ENCODE measurements at places on chromosomes 12 and 14.

GRCh38 chr12:92000597-92000996 is 145.0 kb downstream of the BTG1 start:
- no peak for DNase-seq

DNA sequence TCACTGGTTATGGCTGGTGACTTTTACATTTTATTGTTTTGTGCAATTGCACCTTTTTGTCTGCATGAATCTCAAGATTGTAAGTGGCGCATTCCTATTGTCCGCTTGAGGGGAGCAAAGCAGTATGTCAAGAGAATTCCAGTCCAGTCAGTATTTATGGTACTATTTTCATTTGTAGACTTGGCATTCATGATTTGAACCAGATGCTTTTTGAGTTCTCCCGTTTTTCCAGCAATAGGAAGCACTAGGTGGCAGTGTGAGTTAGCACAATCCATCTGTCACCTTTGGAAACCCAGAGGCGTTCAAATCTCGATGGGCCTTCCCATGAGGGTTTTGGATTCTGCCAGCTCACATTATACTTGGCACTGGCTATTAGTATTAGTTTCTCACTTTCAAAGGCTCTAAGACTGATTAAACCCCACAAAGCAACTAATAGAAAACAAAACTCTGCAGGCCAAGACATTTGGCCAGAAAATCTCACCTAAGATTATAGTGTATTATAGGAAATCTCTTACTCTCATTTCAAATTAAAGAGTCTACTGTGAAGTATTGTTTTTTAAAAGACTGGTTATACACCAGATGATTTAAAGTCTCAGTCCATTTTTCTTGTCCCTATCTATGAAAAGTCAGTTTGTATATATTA is 2.2 kb downstream of the DACT1 start:
- DNase-seq = peak; percentile 96

- DNase-seq = no peak
Observed at GRCh38 chr12:2248901-2249381, 196.2 kb downstream of the CACNA1C start.

DNA sequence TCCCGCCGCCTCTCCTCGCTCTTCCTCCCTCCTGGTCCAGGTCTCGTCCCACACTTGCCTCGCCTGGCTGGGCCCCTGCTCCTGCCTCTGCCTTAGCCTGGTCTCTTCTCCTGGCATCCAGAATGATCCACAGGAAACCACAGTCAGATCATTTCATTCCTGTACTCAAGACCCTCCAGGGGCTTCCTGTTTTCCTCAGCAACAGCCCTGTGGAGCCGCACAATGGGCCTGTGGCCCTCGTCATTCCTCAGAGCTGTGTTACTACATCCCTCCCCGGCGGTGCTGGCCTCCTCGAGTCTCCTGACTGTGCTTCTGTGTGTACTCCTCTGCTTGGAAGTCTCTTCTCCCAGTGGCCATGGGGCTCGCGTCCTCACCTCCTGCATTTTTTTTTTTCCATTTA is 20.1 kb downstream of the ATP6V0A2 start:
- no peak for DNase-seq

GRCh38 chr12:132449565-132450417 is 40.2 kb upstream of the FBRSL1 start:
- DNase-seq = no peak

GRCh38 chr12:49017891-49018260 is 700 bp downstream of the PRKAG1 start:
- DNase-seq = no peak
